Globus pallidus (tissue), 1 donor: ENCODE measurements at places on chromosomes 7 and 10.

GRCh38 chr10:74163319-74164068, 12.5 kb downstream of the ADK start:
- DNase-seq: no peak

GRCh38 chr10:38146579-38147333, 52.6 kb downstream of the ZNF37A start:
- DNase-seq: peak; percentile 15

- DNase-seq: peak; percentile 87
Measured at GRCh38 chr7:51246258-51247245, 70.1 kb downstream of the COBL start.

- DNase-seq: no peak
Measured at GRCh38 chr7:144384071-144384470, 19.4 kb downstream of the NOBOX start.

DNA sequence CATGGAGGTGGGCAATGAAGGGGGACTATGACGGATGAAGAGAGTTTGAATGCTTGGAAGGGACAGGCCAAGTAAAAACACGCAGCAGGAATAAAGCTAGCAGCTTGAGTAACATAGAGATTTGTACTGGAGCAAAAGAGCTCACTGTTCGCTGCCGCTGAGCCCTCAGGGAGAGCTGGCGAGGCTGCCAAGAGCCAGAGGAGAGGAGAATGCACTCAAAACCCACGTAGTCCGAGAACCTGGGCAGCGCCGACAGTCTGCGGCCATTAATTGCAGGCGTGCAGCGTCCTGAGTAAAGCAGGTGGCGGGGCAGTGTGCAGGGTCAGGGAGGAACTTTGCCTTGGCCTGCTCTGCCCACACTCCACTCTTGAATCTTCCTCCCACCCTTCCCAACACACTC, 68.2 kb downstream of the SLC37A3 start:
- DNase-seq: no peak

GRCh38 chr10:63236113-63236935, 103.2 kb downstream of the NRBF2 start:
- no peak for DNase-seq

- DNase-seq: no peak
Measured at GRCh38 chr10:21535494-21535965, 1.5 kb downstream of the MLLT10 start.

- DNase-seq: no peak
Measured at GRCh38 chr7:20504060-20504459, 111.4 kb upstream of the ABCB5 start.

DNA sequence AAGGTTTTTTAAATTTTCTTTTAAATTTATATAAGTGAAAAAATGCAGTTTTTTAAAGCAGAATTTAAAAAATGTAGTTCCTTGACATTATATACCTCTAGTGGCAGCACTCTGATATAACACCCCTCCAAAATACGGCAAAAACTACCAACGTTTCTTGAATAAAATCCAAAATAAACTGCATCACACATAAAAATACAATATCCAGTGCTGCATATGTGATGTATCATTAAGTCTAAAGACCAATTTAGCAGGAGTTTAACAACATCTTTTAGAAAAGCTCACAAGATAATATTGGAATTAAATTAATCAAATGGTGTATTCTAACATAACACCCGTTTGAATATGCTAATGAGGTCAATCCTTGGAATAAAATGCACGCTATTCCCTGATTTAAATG, 1.4 kb downstream of the TCERG1L start:
- DNase-seq: no peak
